SIG-M5 (cell line): ENCODE measurements at places on chromosomes 11 and 22.

GRCh38 chr11:112634551-112634950 lies 326.7 kb upstream of the NCAM1 start:
- DNase-seq, result no peak

DNA sequence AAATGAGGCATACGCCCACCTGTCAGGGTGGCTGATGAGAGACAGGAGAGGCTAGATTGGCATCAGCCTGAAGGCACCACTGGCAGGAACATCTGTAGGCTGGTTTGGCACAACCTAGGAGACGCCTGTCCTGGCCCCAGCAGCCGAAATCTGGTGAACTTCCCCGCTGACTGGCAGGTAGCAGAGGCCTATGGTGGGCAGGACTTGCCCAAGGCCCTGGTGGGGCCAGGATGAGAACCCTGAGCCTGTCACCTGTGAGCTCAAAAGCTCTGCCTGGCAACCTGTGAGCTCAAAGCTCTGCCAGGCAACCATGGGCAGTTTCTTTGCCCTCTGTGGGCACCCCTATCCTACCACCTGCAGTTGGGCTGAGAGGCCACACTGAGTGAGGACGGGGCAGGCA lies 2.5 kb downstream of the DERL3 start:
- DNase-seq, result no peak

- no peak for DNase-seq
These were observed 3.0 kb downstream of the OR8D1 start for GRCh38 chr11:124310721-124311120.

- DNase-seq, result no peak
These were observed at the start of gene FJX1 for GRCh38 chr11:35617687-35618496. Gene FJX1, plus strand, starts transcription at chr11:35618460. Its CDS starts 177 bp downstream, at chr11:35618637.

GRCh38 chr22:43014316-43014868 lies 557 bp downstream of the PACSIN2 start:
- DNase-seq, result no peak

GRCh38 chr11:66854729-66855211 lies 2.1 kb upstream of the LRFN4 start:
- DNase-seq, result no peak

- DNase-seq, result no peak
These were observed 3.3 kb upstream of the TRIM6 start for GRCh38 chr11:5593146-5593545.

DNA sequence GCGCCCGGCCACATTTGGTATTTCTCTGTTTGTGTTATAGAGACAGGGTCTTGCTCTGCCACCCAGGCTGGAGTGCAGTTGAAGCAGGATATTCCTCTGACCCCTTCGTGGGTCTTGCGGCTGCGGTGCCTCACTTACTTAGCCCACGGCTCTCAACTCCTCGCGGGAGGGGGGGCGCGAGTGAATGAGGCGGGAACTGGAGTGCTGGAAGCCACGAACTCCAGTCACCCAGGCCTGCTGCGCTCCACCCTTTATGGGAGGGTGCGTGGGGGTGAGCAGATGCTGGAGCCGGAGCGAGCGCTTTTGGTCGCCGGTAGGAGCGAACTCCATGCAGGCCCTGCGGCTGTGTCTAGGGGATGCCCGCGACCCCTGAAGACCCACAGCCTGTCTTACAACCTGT lies 1.8 kb downstream of the C11orf54 start:
- no peak for DNase-seq

DNA sequence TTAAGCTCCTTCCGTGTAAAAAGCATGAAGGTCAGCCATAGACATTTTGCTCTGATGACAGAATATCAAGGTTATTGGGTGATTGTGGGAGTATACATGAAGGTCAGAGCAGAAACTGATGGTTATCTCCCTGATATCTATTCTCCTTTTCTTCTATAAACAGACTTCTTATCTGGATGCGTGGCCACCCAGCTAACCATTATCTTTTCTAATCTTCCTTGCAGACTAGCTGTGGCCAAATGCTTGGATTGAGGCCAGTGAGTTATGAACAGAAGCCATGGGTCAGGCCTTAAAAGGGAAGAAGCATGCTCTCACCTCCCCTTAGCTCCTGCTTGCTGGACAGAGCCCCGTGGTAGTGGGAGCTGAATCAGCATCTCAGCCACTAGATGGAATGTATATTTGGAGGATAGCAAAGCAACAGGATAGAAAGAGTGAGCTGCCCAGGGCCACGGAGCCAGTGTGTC lies 31.3 kb upstream of the LRRC55 start:
- no peak for DNase-seq

GRCh38 chr22:39534591-39535356 lies 2.2 kb upstream of the RPS19BP1 start:
- no peak for DNase-seq

DNA sequence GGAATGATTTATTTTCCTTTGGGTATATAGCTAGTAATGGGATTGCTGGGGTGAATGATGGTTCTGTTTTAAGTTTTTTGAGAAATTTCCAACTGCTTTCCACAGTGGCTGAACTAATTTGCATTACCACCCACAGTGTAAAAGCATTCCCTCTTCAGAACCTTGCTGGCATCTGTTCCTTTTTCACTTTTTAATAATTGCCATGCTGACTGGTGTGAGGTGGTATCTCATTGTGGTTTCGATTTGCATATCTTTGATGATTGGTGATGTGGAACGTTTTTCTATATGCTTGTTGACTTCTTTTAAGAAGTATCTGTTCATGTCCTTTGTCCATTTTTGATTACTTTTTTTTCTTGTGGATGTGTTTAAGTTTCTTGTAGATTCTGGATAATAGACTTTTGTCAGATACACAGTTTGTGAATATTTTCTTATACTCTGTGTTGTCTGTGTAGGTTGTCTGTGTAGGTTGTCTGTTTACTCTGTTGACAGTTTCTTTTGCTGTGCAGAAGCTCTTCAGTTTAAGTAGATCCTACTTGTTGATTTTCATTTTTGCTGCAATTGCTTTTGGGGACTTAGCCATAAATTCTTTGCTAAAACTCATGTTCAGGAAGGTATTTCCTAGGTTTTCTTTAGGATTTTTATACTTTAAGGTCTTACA lies 291.8 kb upstream of the DDI1 start:
- DNase-seq, result no peak

DNA sequence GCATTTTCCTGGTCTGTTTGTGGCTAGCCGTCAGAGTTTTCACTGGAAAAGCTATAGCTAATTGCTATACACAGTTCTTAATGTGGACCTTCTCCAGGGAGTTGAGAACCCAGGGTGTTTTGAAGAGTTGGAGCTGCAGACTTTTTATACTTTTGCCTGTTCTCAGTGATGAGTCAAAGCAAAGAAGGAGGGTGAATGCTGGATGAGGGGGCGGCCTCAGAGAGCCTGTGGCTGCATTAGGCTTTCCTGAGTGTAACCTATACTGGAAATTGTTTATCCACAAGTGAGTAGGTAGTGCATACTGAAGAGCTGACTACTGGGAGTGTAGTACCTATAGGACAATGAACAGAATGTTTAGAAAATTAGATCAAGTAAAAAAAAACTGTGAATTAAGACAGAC lies 79.7 kb upstream of the HORMAD2 start:
- no peak for DNase-seq

GRCh38 chr22:29654420-29654819 lies 51.0 kb downstream of the NF2 start:
- DNase-seq, result no peak

DNA sequence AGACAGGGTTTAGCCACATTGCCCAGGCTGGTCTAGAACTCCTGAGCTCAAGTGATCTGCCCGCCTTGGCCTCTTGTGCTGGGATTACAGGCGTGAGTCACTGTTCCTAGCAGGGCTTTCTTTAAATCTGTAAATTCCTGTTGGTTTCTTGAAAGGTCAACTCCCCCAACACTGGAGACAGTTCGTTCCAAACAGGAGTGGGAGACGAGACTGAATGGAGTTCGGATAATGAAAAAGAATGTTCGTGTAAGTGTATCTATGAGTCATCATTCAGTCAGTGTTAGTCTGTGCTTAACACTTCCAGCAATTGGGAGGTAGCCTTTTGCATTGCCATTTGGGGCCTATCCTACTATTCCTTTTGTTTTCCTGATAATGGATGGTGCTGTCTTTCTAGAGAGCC lies 10.0 kb upstream of the BACE1-AS start:
- no peak for DNase-seq

GRCh38 chr11:728901-729491 lies 18.3 kb upstream of the TALDO1 start:
- DNase-seq, result no peak

- no peak for DNase-seq
These were observed 845 bp downstream of the RBM7 start for GRCh38 chr11:114401311-114401710.

GRCh38 chr11:17375547-17375946 lies 12.9 kb downstream of the KCNJ11 start:
- no peak for DNase-seq

GRCh38 chr11:62687508-62688396 lies 1.6 kb downstream of the LRRN4CL start:
- no peak for DNase-seq

DNA sequence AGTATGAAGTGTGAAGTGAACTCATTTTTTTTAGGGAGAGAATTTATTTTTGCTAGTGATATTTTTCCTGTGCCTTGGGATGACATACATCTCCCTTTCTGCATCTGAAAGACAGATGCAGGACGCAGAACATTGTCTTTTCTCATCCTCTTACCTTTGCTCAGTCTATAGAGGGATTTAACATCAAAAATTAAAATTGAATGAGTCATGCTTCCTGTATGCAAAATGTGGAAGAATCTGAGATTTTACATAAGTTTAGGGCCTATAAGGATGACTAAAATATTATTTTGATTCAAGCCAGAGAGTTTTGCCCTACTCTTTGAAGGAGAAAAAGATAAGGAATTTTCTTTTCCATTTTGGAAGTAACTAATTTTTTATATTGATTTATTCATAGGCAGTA lies 27.3 kb downstream of the XRCC6 start:
- DNase-seq, result no peak

GRCh38 chr11:32429477-32429876 lies 5.9 kb downstream of the WT1 start:
- DNase-seq, result no peak

DNA sequence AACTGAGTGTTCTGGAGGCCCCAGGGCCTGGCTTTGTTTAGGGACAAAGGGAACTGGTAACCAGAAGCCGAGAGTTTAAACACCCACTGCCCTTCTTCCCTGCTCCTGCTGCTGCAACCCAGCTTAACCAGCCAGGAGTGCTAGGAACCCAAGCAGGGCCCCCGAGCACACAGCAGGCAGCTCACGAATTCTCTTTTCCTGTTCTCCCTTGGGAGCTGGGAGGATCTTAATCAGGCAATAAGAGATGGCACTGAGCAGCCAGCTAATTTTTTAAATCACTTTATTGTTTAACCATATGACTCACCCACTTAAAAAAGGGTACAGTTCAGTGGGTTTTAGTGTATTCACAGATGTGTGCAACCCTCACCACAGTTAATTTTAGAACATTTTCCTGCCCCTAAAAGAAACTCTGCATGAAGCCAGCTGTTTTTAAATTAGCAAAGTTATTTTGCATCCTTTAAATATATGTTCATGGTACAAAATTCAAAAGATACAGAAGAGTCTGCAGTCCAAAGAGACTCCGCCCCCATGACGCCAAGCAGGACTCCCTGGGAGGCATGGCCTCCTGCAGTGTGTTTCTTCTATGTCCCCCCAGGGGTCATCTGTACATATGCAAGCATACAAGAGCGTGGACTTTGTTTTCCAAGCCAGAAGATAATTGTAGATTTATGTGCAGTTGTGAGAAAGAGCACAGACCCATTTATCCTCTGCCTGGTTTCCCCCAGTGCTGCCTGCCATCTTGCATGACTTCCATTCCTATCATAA lies 18.9 kb upstream of the PPP6R3 start:
- DNase-seq, result no peak

- DNase-seq, result no peak
These were observed 30.0 kb upstream of the PTPRJ start for GRCh38 chr11:47950396-47950795.

GRCh38 chr11:124776865-124777645 lies 15.0 kb upstream of the ESAM start:
- no peak for DNase-seq

GRCh38 chr11:121793291-121793690 lies 322.7 kb downstream of the BLID start:
- no peak for DNase-seq

DNA sequence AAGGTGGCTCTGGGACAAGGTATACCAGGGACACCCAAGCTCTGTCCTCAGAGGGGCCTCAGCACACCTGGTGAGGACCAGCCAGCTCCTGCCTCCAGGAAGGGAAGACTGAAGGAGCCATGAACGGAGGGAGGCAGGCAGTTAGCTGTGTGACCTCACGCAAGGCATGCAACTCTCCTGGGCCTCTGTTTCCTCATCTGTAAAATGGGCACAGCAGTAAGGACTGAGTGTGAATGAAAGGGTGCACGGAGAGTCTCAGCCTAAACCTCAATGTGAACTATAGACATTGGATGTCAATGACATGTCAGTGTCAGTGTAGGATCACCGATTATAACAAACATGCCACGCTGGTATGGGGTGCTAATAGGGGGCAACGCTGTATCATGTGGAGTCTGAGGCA lies 18.4 kb downstream of the PGA5 start:
- DNase-seq, result no peak

DNA sequence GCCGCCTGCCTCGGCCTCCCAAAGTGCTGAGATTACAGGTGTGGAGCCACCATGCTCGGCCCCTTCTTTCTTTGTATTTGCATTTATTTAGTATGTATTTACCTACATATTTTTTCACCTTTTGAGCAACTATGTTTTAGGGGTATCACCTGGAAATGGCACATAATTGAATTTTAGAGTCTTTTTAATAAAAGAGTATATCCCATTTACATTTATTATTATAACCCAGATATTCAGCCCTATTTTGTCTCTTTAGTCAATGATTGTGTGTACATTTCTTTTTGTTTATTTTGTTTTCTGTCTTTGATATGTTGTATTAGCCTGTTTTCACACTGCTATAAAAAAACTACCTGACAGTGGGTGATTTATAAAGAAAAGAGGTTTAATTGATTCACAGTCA lies 56.8 kb upstream of the CCND1 start:
- DNase-seq, result no peak

- DNase-seq, result no peak
These were observed 18.2 kb downstream of the CELF1 start for GRCh38 chr11:47534704-47535251.

GRCh38 chr11:64074239-64074638 lies 38.5 kb downstream of the FLRT1 start:
- no peak for DNase-seq

- DNase-seq, result no peak
These were observed 49.0 kb downstream of the SC5D start for GRCh38 chr11:121341609-121342008.

GRCh38 chr11:118092907-118093571 lies 6.3 kb upstream of the SMIM35 start:
- no peak for DNase-seq

DNA sequence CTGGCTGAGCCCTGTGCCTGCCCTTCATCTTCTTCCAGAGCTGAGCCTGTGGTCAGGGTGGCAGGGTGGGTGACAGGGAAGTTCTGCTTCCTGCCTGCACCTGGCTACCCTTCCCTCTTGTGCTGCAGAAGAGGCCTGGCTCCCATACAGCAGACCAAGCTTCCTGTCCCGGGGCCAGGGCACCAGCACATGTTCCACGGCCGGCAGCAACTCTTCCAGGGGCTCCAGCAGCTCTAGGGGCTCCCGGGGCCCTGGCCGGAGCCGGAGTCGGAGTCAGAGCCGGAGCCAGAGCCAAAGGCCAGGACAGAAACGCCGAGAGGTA lies 15.0 kb downstream of the ROBO3 start:
- no peak for DNase-seq
